Neural progenitor cell (in vitro differentiated cells): ENCODE measurements at places on chromosomes 3 and 15. TPM values are rescaled to one million over a fixed set of nuclear protein-coding genes. Genes with fewer than 3 reads are reported as not detected.

PBRM1 gene
- total RNA-seq, result 88.6 and 116 TPM in 2 replicates

ARPIN gene
- total RNA-seq, result 5.9 and 10.4 TPM in 2 replicates

FGD5 gene
- 0.24 and 0.25 TPM in 2 replicates for total RNA-seq

CRYGS gene
- 1.1 and 1.4 TPM in 2 replicates for total RNA-seq

GXYLT2 gene
- total RNA-seq, result 1.5 and 3.6 TPM in 2 replicates

PLSCR5 gene
- not detected in 2 replicates for total RNA-seq

ANKUB1 gene
- total RNA-seq, result not detected in 2 replicates

GOLGA6L7 gene
- total RNA-seq, result not detected in 2 replicates

BSN gene
- 0.17 and 0.53 TPM in 2 replicates for total RNA-seq

SKOR1 gene
- total RNA-seq, result 0.09 and 0.51 TPM in 2 replicates

NR2E3 gene
- total RNA-seq, result 0.28 TPM in 1 of 2 replicates, not detected in the other

TUSC7 gene
- total RNA-seq, result not detected in 2 replicates

CILP gene
- 0.22 TPM in 1 of 2 replicates, not detected in the other for total RNA-seq

DNA sequence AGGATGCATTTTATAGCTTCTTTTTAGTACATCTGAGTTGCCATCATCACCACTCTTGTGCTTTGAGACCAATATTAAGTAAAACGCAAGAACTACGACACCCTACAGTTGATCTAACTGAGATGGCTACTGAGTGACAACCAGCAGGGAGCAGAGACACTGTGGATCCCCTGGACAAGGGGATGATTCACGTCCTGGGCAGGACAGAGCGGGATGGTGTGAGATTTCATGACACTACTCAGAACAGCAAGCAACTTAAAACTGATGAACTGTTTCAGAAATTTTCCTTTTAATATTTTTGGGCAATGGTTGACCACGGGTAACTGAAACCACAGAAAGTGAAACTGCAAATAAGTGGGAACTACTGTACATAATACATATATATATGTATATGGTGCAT, 299.2 kb downstream of the ADAMTS17 start:
- no peak for DNase-seq

GRCh38 chr3:99873269-99874102, 55.8 kb downstream of the CMSS1 start:
- no peak for DNase-seq

- no peak for DNase-seq
Observed at GRCh38 chr3:122025296-122025695, 3.2 kb upstream of the ILDR1 start.

DNA sequence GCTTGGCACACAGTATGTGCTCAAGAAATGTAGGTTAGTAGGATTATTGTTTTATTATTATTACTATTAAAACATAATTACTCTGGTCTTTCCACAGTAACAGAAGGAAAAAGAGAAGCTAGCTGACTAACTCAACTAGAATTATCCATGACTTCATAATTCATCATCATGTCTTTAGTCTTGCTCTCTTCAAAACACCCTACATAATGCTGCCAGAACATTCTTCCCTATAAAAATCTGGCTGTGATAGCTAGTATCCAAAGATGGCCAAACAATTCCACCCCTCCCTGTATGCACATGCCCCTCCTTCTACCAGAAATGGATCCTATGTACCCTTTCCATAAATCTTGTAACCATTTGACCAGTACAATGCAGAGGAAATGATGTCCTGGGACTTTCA, 48.8 kb upstream of the SRGAP3 start:
- DNase-seq, result no peak

- no peak for DNase-seq
Observed at GRCh38 chr3:9903238-9903624, 583 bp downstream of the IL17RE start.

DNA sequence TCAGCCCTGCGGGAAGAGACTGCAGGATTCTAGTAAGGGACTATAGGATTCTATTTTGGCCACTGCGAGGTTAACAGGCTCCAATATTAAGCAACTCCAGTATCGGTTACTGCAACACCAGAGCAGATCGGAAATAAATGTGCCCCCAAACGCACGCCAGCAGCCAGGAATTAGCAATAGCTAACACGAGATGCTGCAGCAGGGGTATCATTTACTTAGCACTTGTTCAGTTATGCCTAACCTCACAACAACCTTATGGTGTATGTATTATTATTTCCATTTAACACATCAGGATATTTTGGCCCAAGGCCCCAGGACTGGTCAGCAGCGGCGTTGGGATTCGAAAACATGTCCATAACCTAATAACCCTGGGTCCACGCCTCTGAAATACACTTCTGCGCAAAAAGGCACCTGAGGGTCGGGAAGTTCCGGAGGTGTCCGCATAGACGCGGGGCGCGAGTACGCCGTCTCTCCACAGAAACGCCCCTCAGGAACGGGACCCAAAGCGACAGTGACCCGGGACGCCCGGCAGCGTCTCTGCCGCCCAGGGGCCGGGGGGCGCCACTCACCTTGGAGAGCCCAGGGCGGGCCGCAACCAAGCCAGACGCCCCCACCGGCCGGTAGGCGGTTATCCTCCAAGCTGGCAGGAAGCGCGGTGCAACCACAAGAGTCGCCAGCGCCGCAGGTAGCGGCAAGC, 681 bp downstream of the PIK3CB start:
- peak; percentile 13 for DNase-seq

GRCh38 chr3:18424729-18425640, at the start of gene SATB1:
Gene SATB1, minus strand, starts transcription at chr3:18425339. Its CDS starts 4,372 bp downstream, at chr3:18420967.
- peak; percentile 90 for DNase-seq

DNA sequence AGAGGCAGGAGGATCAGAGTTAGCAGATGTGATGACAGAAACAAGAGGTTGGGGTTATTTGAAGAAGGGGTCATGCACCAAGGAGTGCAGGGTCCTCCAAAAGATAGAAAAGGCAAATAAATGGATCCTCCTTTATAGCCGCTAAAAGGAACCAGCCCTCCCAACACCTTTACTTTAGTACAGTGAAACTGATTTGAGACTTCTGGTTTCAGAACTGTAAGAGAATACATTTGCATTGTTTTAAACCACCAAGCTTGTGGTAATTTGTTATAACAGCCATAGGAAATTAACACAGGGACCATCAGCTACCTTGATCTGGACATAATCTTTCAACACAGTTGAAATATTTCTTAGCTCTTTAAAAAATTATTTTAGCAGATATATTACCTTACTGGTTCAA, 166.6 kb downstream of the TIGIT start:
- DNase-seq, result no peak

DNA sequence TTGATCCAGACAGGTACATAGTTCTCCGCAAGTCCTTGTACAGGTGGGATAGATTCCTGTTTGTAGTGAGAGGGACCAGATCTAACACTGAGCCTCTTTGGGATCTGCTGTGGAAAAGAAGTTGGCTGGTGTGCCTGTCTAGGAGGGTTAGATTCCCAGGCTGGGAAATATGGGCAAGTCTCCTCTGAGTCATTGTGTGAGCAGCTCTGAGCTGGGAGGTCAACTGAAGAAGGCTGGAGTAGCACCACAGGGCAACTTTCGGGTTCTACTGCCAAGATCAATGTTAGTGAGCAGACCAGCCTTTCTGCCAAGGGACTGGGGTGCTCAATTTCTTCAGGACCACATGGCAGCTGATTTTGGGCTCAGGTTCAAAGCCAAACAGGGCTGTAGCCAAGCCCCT, 33.4 kb downstream of the CLDN1 start:
- no peak for DNase-seq

DNA sequence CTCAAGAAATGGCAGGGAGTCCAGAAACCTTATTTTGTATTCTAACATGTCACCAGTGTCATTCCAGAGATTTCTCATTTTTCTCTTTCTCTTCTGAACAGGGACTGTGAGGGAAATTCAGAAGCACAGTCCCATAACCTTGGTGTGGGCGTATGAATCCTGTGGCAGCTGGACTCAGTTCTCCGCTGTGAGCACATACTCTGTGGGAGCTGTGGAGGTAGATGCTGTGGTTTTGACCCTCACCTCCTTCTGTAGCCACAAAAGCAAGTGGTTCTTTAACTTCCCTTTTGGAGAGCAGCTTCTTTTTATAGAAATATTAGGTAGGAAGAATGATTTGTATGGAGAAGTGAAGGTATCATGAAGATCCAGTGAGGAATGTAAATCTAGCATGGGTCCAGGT, 13.4 kb downstream of the TMEM207 start:
- no peak for DNase-seq

- no peak for DNase-seq
Observed at GRCh38 chr15:74383695-74384565, 16.5 kb upstream of the CYP11A1 start.

GRCh38 chr3:61524933-61525332, 36.4 kb upstream of the PTPRG start:
- no peak for DNase-seq

- no peak for DNase-seq
Observed at GRCh38 chr15:65451989-65452388, 29.2 kb upstream of the IGDCC4 start.

DNA sequence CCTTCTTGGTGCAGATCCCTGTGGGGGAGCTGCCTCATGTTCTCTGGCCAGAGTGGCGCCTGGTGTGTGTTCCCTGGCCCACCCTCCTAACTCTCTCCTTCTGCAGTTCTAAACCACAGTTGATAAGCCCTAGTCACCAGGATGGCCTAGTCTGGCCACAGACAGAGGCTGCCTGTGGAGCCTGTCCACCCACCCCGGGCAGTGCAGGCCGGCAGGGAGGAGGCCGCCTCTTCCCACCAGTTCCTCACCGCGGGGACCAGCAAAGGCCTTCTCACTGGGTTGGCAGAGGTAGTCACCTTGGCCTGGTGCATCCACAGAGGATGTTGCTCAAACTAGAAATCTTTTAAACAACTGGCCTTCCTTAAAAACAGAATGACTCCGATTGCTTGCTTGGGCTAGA, 276.4 kb upstream of the TTC14 start:
- DNase-seq, result no peak

DNA sequence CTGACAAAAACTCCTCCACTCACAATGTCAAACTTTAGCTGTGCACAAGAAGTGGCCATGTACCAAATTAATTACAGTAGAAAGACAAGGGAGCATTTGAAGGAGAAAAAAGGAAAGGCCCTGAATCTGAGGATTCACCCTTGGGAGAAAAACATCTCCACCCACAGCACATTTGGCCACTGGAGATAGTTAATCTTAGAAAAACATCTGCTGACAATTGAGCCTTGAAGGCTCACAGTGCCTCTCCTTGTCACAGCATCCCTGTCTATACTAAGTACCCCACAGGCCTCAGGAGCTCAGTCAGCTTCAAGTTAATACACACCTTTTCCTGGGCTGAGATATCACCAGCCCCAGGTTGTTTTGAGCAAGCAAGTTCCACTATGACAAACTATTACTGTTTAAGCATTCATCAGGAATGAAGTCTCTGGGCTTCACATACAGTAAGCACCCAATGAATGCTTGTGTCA, 78.1 kb upstream of the SETMAR start:
- no peak for DNase-seq

DNA sequence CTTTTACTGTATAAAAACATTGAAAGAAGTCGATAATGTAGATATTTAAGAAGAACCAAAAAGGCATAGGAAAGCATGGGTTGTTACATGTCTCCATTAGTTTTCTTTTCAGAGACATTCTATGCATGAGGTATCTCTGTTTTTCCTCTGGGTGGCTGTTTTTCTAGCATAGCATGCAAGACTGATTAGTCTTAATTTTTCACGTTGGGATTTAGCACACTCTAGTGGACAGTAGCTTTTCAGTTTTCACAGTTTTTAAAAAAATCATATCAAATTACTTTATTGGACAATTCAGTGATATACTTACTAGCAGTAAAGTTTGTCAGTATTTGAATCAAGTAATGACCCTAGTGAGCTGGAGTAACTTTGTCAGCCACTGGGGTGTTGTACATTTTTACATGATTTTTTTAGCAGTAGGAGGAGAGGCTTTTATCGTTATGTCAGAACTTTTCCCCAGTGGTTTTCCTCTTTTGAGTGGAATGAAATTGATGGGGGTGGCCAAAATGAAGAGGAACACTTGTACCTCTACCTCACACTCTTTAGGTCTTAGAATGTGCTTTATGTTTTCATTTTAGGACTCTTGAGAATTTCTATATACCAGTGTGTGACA, 57.2 kb downstream of the SEC22A start:
- no peak for DNase-seq

DNA sequence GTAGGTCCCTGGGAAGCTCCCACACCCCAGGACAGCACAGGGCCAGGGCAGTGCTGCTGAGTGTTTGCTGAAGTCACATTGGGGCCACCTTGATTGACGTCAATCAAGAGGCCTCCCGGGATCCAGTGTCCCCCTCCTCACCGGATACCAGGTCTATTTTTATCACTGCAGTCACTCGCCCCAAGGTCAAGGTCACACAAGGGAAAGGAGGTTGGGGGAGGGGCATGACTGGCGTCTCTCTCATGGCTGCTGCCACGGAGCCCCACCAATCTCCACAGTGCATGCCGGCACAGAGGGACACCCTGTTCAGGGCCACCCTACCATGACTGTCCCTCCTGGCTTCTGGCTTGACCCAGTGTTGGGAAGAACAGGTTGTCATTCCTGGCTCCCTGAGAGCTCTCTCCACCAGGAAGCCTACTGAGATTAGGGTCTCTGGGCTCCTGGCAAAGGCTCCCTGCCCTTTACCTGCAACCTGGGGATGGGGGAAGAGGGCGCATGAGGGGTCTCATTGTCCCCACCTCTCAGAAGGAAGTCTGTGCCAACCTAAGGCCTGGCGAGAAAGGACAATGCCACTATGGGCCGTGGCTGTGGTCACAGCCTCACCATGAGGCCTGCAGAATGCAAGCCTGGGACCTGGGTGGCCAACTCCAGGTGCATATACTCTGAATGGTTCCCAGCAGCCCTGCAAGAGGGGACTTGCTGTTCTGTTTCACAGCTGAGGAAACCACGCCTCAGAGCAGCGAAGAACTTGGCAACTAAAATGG, 1.5 kb downstream of the MYL3 start:
- no peak for DNase-seq

GRCh38 chr3:141387516-141387915, 19.2 kb downstream of the ZBTB38 start:
- DNase-seq, result no peak

GRCh38 chr3:99878005-99878404, 60.3 kb downstream of the CMSS1 start:
- DNase-seq, result no peak

GRCh38 chr15:70587896-70588567, 175.3 kb downstream of the UACA start:
- DNase-seq, result no peak

GRCh38 chr15:88701561-88702095, 62.8 kb downstream of the ISG20 start:
- DNase-seq, result peak; percentile 53

- no peak for DNase-seq
Observed at GRCh38 chr15:28182216-28182615, 83.1 kb upstream of the OCA2 start.

- DNase-seq, result no peak
Observed at GRCh38 chr3:13579063-13579462, 30.1 kb downstream of the FBLN2 start.

GRCh38 chr3:16738451-16738850, 133.2 kb upstream of the DAZL start:
- no peak for DNase-seq

- no peak for DNase-seq
Observed at GRCh38 chr3:130117933-130118332, 36.3 kb downstream of the ALG1L2 start.
